ENCODE measurements at places on chromosomes 4 and X.

GRCh38 chr4:148344352-148344751 lies 97.9 kb downstream of the NR3C2 start:
- DNase-seq: no peak

DNA sequence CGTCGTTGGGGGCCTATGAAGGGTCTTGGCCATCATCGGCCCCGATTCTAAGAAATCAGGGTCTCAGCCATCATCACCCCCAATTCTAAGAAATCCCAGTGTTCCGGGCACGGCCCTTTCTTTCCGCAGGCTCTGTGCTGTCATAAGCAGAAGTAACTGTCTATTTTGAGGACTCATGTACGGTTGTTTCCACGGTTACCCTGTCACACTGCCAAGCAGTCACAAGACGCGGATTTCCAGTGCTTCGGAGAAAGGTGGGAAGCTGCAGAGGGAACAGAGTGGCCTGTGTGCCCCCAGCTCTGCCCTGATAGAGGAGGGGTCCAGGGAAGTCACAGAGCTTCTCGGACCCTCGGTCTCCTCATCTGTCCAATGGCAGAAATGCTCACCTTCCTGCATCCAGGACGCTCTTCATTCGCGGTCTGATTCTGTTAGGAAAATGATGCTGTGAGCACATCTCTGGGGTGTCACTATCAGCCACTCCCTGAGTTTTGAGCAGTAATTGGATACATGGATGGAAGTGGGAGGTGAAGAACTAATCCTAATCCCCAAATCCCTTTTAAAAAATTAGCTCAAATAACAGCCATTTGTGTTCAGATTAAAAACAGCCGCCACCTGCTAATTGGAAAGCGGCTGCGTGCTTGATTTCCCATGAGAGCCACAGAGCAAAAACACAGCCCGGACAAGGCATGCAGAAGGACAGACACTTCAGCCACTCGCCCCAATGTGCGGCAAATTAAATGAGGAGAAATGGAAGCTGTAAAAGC lies 73.1 kb downstream of the WFS1 start:
- DNase-seq: no peak

DNA sequence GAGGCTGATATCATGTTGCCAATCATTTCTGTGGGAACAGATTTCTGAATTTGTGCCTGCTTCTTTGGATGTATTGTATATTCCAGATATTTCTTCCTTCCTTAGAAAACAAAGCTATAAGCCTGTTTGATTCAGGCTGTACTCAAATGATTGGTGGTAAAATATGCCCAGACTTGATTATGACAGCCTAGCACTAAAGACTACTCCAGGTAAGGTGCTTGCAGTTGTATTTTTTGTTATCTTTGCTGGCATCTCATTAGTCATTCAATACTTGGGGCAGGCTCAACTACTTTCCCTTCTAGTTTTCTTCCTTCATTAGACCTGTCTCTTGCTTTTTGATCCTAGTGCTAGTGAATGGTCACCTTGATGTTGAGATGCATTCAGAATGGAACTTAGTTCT lies 90.6 kb downstream of the ZNF518B start:
- DNase-seq: no peak

DNA sequence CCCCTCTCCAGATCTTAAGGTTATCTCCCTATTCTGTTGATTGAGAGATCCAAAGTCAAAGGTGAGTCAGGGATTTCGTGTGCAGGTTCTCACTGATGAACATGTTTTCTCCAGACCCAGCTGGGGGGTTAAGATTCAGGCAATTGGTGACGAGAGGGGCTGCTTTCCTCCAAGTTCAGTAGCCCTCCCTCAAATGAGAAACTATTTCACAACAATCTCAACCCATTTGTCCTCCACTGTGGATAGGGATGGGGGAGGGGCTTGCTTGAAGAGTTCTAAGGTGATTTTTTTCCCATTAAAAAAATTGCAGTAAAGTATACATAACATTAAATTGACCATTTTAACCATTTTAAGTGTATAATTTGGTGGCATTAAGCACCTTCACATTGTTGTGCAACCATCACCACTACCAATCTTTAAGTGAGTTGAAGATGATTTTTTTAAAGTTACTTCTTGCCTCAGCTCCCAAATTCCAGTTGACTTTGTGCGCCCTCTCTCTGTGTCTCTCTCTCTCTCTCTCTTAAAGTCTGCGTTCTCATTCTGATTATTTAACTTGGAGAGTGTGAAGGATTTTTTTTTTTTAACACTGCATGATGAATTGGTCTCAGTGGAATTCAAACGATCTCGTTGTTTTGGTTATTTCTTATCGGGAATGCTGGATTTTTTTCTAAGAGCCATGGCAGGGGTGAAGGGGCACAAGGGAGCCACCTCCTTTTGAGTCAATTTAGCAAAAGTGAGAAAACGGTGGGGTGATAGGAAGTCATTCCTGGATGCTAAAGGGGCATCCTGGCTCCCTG lies 175.9 kb downstream of the SHROOM3 start:
- DNase-seq: no peak

- no peak for DNase-seq
Measured at GRCh38 chr4:133863153-133863552, 338.4 kb downstream of the PABPC4L start.

DNA sequence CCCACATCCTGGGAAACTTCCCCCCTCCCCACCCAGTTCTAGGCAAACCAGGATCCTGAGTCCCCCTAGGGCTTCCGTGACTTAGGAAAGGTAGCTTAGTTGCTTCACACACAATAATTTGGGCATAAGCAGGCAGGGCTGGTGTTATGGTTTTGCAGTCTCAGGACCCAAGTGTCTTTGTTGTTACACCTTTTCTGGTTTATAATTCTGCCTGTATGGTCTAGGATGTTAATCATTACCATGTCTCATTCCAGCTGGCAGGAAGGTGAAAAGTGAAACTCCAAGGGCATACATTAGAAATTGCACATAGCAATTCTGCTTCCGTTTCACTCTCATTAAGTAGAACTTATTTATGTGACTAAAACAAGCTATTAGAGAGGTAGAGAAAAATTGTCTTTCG lies 16.8 kb downstream of the UGT8 start:
- DNase-seq: no peak

GRCh38 chrX:122055460-122055859 lies 1008.0 kb downstream of the GLUD2 start:
- no peak for DNase-seq

DNA sequence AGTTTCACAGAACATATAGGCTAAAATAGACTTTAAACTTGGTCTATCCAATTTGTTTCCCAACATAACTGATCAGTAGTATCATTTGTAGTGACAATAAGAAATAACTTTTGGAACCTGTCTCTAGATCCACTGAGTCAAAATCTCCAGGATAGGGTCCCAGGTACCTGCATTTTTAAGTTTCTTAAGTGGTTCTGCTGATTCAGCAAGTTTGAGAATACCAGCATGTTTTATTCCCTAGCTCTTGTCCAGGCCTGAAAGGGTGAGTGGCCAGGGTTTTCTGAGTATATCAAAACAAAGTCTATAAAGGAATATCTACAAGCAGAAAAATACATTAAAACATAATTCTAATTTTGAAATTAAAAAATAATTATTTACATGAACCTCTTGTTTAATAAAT lies 573.1 kb upstream of the POU3F4 start:
- DNase-seq: no peak

DNA sequence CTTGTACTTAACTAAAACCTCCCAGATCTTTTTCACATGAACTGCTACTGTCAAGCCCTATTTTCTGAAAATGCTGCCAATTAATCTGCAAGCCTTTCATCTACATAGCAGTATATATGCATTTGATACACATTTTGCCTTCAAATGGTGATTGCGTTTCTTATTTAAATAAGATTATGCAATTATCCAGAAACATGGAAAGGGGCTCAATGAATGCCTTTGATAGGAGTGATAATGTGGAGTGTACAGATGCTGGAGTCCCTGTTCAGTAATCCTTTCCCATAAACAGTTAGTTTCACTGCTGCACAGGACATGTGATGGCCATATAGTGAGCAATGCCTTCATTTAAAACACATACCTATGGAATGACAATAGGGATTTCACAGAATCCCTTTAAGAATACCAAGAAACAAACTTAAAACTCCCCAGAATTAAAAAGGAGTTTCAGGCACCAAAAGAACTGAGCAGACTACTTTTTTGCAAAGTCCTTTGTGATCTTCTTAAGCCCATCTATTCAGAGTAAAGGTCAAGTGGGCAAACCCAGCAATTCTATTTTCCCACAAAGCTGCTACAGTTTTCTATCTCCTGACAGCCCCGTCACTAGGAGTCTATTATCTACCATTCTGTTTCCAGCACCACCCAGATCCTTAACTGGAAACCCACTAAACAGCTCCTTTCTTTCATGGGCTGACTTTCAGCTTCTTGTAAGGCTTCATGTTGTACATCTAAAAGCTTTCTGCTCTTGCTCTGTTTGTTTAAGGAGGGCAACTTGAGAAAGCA lies 120.3 kb downstream of the UNC5C start:
- no peak for DNase-seq

DNA sequence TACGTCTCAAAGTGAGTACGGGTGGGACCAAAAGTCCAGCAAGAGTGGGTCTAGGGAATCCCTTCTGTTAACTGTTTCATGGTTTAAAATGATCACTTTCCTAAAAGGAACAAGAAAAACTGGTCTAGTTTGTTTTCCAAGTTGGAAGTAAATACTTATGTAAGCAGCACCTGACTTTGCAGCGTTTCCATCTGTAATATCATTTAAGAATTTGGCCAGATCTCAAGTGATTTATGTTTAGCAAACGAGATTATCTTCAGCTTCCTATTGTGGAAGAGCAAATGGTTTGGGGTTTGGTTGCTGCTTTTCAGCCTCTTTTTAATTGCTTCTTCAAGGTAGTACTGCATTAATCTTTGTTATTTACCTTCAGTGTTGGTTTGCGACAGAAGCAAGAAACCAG lies 50.4 kb downstream of the FHIP1A start:
- no peak for DNase-seq

GRCh38 chr4:77446601-77447000 lies 159.0 kb upstream of the CXCL13 start:
- DNase-seq: no peak

DNA sequence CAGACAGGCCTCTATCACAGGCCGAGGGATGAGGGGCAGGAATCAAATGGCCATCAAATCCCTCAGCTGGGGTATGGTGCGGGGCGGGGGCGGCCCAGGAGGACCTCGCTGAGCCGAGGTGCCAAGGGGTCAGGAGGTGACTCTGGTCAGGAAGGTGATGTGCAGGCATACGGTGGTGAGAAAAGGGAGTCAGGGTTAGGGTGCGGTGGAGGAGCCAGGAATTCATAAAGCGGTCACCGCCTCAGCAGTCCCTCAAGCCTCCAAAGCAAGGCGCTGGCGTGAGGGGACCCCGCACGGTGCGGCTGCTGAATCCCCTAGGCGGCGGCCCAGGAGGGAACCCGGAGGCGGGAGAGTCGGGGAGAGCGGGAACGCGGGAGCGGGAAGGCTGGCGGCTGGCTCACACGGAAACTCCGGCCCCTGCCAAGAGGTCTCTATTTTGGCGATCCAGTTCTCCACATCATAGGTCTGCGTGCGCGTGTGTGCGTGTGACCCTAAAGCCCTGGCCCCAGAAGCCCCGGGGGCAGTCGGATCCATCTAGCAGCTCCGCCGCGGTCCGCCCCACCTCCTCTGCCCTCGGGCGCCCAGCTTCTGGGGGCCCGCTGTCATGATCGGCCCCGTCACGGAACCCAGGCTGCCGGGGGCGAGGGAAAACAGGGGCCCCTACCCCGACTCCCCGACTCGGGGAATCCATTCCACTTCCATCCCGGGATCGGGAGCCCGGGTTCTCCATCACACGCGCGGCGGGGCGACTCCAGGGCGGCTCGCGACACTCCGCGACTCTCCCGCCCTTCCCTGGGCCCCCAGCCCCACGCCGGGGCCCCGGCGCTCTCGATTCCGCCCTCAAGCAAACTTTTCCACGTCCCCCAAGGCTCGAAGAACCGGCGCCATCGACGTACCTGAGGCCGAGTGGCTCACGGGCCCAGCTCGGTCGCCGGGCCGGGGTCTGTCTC lies 593 bp downstream of the ELF4 start:
- DNase-seq: no peak

DNA sequence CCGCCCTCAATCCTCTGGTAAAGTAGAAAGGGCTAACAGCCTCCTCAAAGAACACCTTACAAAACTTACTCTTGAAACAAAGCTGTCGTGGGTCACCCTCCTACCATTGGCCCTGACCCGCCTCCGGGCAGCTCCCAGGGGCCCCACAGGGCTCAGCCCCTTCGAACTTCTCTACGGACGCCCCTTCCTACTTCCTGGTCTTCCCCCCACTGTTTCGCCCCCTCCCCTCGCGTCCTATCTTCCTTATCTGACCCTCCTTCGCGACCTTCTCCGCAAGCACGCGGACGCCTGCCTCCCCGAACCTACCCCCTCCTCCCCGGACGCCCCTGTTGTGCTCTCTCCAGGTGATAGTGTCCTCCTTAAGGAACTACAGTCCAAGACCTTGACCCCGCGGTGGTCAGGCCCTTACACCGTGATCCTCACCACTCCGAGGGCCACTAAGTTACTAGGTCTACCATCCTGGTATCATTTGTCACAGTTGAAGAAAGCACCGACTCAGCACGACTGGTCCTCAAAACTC lies 963.1 kb downstream of the RPA4 start:
- no peak for DNase-seq

DNA sequence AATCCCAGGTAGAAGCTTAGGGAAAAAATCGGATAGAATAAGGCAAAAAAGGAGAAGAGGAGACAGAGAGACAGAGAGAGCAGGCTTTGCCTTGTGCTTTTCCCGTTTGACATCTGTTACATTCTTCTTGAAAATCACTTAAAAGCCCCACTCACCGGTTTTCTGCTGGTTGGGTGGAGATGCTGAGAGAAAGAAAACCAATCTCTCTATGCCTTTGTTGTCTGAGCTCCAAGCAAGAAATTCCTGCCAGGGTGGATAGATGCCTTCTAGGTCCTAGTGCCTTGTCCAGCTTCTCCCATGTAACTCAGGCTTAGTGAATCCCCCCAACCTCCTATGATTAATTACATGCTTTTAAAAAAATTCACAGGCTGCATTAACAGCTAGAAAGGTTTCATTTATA lies at the start of gene DCX:
Gene DCX (minus strand): TSS at position 210 of the 400 bp plus-strand sequence. CDS start 1,794 bp downstream, outside the sequence.
- DNase-seq: no peak

DNA sequence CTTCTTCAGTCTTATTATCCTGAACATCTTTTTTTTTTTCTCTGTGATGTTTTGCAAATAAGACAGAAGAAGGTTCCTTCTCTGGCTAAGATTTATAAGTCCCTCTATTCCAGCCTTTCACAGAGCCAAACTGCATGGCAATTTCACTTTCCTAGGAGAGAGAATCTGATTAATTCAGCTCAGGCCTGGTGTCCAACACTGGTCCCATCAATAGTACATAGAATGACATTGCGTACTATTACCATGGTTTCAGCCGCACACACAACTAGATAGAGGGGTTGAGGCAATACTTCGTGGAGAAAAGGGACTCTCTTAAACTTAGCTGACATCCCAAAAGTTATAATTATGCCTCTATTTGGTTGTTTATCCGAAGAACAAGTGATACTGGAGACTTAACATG lies 18.5 kb downstream of the DCAF8L2 start:
- DNase-seq: no peak

DNA sequence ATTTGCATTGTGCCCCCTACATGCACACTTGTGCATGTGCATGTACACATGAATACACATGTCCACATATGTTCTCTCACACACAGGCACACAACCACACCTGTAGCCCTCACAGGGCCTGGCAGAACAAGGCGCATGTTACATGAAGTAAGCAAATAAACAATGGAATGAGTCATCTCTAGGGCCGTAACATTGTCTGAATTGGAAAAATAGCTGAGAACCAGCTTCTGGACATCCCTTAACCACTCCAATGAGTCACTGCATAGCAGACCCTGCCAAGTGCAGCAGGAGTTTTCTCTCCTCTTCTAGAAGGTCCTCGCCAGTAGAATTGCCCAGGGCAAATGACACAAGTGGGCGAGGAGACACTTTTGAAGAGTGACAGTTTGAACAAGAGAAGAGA lies 66.1 kb downstream of the MAGEA10 start:
- DNase-seq: no peak

GRCh38 chr4:48175806-48176205 lies 41.8 kb upstream of the TXK start:
- no peak for DNase-seq
